ENCODE measurements at places on chromosomes 6 and 20.

- peak; percentile 77 for DNase-seq
Observed at GRCh38 chr20:57596998-57597939, 23.0 kb downstream of the ZBP1 start.

DNA sequence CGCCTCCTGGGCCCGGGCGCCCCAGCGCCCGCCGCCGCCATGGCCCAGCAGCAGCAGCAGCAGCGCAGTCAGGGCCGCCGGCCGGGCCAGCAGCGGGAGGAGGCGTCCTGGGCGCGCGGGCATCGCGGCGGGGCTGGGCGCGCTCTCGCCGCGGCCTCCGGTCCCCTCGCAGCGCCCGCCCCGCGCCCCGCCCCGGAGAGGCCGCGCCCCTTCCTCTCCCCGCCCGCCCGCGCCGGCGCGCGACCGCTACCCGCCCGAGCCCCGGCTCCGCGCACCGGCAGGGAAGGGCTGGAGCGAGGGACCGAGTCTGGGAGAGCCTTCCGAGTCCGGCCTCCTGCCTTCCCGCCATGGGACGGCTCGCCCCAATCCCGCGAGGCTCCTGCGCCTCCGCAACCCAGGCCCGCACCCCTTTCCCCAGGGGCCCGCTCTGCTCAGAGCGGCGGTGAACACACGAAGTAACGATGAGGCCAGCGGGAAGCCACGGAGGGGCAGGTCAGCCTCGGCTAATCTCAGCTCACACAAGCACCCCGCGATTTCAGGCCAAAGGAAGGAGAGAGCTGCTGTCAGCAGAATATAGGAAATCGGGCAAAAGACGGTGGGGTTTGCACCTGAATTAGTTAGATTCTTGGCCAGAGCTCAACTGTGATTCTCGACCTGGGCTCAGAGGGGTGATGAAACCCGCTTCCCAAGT lies at the start of gene TXNDC5:
TSS of gene TXNDC5 (minus strand) at position 135 of the 691 bp plus-strand sequence. CDS start at position 123, 12 bp downstream.
- peak; percentile 89 for DNase-seq

DNA sequence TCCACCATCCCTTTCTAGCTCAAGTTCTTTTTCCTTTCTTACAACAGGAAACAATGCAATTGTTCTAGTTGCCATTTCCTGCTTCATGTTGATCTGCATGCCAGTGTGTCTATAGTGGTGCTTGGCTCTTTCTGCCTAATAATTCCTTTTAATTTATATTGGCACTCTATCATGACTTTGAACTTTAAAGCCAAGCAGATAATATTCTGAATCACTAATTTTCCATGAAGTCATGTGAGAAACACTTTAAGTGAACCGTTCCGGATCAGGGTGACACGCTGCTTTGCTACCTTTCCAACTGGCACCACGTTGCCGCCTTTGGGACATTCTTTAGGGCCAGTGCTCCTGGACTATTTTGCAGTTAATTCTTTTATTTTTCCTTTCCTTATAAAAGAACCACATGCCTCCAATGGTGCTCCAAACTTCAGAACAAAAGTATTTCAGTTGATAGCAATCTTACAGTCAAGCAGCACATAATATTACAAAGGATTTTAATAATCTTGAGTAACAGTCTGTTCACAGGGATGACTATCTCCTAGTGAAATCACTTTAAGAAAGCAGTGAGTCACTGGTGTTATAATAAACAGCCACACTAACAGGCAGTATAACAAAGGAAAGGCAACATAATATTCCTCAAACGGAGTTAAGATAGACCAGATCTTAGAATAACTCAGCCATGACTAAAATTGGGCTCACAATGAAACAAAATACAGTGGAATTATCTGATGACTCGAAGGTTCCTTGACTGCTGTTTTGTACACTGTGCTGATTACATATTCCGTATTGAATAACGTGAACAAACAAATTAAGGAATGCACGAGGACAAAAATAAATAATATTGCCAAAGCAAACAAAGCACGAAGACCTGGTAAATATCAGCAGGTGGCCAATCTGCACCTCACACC lies 19.0 kb upstream of the BLOC1S5 start:
- DNase-seq = peak; percentile 96

- DNase-seq = peak; percentile 5
Observed at GRCh38 chr6:149856256-149856994, 7.7 kb downstream of the LRP11 start.

DNA sequence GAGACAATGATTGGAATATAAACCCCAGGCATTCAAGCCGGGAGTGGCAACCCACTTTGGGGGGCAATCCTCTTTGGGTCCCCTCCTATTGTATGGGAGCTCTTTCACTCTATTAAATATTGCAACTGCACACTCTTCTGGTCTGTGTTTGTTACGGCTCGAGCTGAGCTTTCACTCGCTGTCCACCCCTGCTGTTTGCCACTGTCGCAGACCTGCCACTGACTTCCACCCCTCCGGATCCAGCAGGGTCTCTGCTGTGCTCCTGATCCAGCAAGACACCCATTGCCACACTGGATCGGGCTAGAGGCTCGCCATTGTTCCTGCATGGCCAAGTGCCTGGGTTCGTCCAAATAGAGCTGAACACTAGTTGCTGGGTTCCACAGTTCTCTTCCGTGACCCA lies 222.8 kb upstream of the MANEA start:
- DNase-seq = no peak

DNA sequence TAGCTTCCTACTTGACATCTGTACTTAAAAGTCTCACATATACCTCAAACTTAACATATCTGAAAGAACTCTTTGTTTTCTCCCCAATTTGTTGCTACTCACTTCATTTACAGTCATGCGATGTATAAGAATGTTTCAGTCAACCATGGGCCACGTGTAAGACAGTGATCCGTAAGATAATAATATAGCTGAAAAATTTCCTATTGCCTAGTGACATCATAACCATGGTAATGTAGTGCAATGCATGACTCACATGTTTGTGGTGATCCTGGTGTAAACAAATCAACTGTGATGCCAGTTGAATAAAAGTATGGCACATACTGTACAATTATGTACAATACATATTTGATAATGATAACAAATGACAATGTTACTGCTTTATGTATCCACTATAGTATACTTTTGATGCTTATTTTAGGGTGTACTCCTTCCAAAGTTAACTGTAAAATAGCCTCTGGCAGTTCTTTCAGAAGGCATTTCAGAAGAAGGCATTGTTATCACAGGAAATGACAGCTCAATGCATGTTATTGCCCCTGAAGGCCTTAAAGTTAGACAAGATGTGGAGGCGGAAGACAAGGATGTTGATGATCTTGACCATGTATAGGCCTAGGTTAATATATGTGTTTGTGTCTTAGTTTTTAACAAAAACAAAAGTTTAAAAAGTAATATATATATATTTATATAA lies 579.0 kb downstream of the EPHA7 start:
- no peak for DNase-seq

DNA sequence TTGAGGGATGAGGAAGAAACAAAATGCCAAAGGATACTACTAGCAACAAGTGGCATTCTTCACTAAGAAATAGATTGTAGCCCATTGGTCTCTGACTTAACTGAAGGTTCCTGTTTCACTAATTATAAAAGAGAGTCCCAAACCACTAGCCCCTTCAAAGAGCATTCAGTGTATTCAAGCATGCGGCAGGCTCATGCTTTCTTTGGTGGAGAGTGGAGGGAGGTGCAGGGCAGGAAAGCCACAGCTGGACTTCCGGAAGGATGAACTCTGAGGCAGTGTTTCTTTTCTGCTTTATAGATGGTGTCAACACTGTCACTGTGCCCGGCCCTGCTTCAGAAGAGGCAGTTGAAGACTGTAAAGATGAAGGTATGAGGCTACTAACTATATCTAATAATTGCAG lies 636.1 kb downstream of the KIF16B start:
- DNase-seq = no peak

DNA sequence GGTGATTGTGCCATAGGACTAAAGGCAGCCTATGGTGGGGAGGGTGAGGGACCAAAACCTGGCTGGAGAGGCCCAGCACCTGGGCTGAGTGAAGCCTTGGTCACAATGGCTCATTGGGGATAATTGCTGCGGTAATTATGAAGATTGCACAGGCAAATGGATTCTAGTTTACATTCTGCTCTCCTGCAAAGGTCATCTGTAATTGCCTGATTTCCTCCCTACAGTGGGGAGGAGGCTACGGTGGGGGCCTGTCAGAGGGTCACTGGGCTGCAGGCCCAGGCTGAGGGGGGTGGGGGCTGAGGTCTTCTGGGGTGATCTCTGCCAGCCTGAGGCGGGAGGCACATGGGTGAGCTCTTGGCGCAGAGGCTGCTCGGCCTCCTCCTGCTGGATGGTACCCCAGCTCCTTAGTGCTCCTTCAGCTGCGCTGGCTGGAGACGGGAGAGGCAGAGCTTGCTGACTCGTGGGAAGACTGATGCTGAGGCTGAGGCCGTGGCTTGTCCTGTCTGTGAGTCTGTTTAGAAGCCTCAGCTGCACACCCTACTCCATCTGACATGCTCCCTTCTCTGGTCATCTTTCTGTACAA lies 30.3 kb downstream of the PACSIN1 start:
- no peak for DNase-seq

- no peak for DNase-seq
Observed at GRCh38 chr6:159212028-159212427, 42.8 kb downstream of the FNDC1 start.

DNA sequence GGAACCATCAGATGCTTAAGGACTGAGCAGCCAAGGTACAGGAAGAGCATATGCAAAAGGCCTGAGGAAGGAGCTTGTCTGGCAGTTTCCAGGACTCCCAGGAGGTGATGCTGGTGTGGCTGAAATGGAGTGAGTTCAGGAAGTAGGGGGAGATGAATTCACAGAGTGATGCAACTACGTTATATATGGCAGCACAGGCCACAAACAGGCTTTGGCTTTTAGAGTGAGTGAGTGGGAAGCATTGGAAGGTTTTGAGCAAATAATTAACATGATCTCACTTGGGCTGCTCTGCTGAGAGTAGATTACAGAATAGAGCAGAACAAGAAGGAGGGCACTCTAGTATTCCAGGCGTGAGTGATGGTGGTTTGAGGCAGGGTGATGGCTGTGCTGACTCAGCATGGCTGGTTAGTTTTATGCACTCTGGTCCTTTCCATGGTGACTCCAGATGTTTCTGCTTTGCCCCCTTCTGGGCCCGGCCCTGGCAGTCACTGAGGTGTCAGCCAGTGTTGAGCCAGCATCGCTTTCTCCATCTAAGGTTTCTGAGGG lies 6.5 kb downstream of the BTN2A2 start:
- DNase-seq = no peak

- DNase-seq = no peak
Observed at GRCh38 chr6:45314146-45314545, 14.0 kb upstream of the RUNX2 start.

- DNase-seq = no peak
Observed at GRCh38 chr6:18245642-18246041, 18.7 kb downstream of the DEK start.

DNA sequence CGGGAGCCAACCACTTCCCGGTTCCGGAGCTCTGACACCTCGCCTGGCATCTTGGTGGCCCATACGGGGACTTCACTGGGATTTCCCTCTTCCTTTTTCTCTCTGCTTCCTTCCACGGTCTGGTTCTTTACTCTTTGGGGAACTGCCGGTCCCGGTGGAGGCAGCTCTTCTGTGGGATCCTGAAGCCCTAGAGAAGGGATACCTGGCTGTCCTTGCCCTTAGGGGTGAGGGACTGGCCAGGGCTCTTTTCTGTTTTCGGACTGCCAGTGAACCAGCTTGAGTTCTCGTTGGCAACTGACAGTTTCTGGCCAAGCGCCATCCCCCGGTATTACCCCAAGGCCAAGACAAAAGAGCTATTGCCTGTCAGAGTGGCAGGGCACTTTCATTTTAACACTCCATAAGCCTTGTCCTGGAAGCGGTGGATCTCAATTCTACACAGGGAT lies 880 bp upstream of the CPXM1 start:
- DNase-seq = no peak

- no peak for DNase-seq
Observed at GRCh38 chr20:16035576-16035975, 537.7 kb downstream of the KIF16B start.

GRCh38 chr20:54207053-54207742 lies 689 bp upstream of the PFDN4 start:
- DNase-seq = no peak

DNA sequence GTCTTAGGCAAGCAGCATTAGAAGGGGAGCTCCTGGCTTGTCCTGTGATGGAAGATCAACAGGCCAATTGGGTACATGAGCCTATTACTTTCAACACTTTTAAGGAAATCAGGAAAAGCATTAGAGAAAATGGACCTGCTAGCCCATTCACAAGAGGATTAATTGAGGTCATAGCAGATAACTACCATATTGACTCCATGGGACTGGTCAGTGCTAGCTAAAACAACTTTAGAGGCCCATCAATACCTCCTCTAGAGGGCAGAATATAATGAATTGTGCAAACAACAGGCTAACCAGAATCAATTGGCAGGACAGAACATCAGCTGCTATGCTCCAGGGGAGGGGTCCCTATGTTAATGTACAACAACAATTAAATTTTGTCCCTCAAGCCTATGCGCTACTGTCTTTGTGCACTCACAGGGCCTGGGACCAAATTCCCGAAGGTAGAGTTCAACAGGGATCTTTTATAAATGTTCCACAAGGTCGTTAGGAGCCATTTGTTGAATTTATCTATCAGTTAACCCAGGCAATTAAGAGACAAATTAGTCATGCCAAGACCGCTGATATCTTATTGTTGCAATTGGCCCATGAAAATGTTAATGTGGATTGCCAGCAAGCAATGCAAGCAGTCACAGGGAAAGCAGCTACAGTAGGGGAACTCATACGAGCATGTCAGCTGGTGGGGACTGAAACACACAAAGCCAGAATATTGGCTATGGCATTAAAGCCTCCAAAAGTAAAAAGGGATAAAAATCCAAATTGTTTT lies 106.6 kb upstream of the BTN3A2 start:
- DNase-seq = no peak

DNA sequence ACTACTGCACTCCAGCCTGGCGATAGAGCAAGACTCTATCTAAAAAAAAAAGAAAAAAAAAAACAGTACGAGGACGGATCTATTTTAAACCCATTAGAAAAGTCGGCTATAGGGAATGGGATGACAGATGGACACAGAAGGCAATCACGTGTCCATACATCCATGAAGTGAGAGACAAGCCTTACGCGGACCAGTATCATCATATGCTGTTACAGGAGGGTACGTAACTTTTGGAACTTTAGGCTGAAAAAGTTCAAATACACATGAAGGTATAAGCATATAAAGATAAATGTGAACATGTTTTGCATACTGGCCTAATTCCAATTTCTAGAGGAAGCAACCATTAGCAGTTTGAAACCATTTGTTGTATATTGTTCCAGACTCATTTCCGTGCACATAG lies 109.8 kb upstream of the EXOC2 start:
- DNase-seq = no peak

DNA sequence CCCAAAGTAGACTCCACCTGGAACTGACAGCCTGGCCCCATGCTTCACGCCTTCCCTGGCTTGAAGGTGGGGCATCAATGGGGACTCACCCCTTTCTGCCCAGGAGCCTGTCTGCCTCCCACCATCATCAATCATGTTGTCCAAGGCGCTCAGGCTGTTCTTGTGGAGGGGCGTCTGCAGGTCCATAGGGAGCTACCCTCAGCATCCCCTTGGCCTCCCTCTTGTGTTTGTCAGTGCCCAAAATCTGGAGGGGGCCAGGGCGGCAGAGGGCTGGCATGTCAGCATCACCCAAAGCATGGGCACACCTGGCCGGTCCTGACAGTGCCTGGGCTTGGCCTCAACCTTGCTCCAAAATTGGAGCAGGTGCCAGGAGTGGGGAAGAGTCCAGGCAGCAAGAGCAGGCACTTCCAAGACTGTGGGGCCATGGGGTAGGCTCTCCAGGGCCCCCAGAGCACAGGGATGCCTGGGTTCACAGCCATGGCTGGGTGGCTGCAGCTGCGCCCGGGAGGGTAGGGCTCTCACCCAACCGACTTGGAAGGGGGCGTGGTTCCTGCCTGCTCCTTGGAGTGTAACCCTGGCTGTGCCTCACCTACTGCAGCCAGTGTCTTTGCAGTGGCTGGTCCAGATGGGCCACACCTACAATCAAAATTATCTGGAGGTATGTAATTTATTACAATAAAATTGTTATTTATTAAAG lies 903.4 kb downstream of the EYS start:
- DNase-seq = no peak

All from GM23248 (cell line).